ENCODE measurements at places on chromosomes 7 and 10. TPM values are rescaled to one million over a fixed set of nuclear protein-coding genes. Genes with fewer than 3 reads are reported as not detected.

The PNLIP gene
- total RNA-seq: 1.0 TPM

The METTL27 gene
- 1.6 TPM for total RNA-seq

The GLI3 gene
- total RNA-seq: 13.6 TPM

The GOLGA7B gene
- not detected for total RNA-seq

The UNCX gene
- not detected for total RNA-seq

The SPDYE9 gene
- total RNA-seq: not detected

The TMEM178B gene
- 0.52 TPM for total RNA-seq

The TMEM270 gene
- total RNA-seq: not detected

The SNCG gene
- 4.2 TPM for total RNA-seq

The SCIN gene
- total RNA-seq: 1.0 TPM

The PAXIP1 gene
- total RNA-seq: 7.8 TPM

The GRID2IP gene
- total RNA-seq: not detected

The OPN4 gene
- total RNA-seq: not detected

The NUDT1 gene
- 20.9 TPM for total RNA-seq

The ANKRD61 gene
- total RNA-seq: not detected

The SPRN gene
- total RNA-seq: 0.52 TPM

The LRRC4 gene
- 1.0 TPM for total RNA-seq

The VSTM2A gene
- total RNA-seq: not detected

The INPP5F gene
- total RNA-seq: 11.5 TPM

The ALDH18A1 gene
- 64.2 TPM for total RNA-seq

The CCDC71L gene
- 5.2 TPM for total RNA-seq

The DYDC1 gene
- not detected for total RNA-seq

The MRPL32 gene
- total RNA-seq: 41.2 TPM

The SPDYE11 gene
- not detected for total RNA-seq

The HOXA5 gene
- total RNA-seq: 4.2 TPM

The ASZ1 gene
- not detected for total RNA-seq

The GFRA1 gene
- total RNA-seq: 24.0 TPM

The ADARB2 gene
- under 0.01 TPM for total RNA-seq

The MYO1G gene
- total RNA-seq: 1.6 TPM

The BAG3 gene
- 4.7 TPM for total RNA-seq

The HOXA10 gene
- 13.6 TPM for total RNA-seq

The MYO3A gene
- total RNA-seq: 1.0 TPM

The GIMAP5 gene
- total RNA-seq: 21.4 TPM

The GPER1 gene
- total RNA-seq: 5.2 TPM

The TAS2R3 gene
- total RNA-seq: 3.7 TPM

The RADIL gene
- total RNA-seq: 1.0 TPM

The OLAH gene
- 1.0 TPM for total RNA-seq

The NME8 gene
- not detected for total RNA-seq

The CASD1 gene
- total RNA-seq: 59.0 TPM

The LRRC17 gene
- total RNA-seq: 28.2 TPM

The NPSR1 gene
- 1.6 TPM for total RNA-seq

Measured in skeletal muscle tissue (tissue), 5 donors.